Hematopoietic multipotent progenitor cell treated with erythropoietin and hydrocortisone succinate and interleukin-3 and kit ligand, for 8 days (in vitro differentiated cells): ENCODE measurements at places on chromosomes 6 and 20.
A peak's percentile ranks its signal among the peaks of the same experiment; 100 is the strongest.

DNA sequence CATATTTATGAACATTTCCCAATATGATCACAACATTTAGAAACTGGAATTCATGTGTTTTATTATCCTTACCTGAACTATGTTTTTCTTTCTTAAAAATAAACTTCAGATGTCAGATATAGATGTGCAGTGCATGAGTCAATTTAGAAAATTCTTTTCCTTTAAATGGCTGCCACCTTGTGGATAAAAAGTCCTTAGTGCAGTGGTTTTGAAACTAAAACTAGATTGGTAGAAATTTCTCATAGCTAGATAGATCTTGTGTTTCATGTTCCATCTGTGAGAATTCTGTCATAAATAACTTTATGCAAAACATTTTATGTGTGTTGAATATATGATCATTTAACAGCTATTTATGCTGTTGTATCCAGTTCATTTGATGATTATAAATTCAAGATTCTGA is 134.9 kb downstream of the KLHL32 start:
- peak; percentile 41 for DNase-seq

DNA sequence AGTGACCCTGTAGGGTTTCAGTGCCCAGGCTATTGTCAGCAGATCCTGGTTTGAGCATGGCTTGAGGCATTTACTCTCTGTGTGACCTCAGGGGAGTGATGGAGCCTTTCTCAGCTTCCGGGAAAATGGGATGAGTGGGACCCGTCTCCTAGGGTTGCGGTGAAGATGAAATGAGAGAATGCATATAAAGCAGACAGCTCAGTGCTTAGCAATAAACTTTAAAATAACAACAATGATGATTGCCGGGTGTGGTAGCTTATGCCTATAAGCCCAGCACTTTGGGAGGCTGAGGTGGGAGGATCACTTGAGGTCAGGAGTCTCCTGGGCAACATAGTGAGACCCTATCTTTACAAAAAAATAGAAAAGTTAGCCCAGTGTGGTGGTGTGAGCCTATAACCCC is 106.0 kb upstream of the MTHFD1L start:
- no peak for DNase-seq

DNA sequence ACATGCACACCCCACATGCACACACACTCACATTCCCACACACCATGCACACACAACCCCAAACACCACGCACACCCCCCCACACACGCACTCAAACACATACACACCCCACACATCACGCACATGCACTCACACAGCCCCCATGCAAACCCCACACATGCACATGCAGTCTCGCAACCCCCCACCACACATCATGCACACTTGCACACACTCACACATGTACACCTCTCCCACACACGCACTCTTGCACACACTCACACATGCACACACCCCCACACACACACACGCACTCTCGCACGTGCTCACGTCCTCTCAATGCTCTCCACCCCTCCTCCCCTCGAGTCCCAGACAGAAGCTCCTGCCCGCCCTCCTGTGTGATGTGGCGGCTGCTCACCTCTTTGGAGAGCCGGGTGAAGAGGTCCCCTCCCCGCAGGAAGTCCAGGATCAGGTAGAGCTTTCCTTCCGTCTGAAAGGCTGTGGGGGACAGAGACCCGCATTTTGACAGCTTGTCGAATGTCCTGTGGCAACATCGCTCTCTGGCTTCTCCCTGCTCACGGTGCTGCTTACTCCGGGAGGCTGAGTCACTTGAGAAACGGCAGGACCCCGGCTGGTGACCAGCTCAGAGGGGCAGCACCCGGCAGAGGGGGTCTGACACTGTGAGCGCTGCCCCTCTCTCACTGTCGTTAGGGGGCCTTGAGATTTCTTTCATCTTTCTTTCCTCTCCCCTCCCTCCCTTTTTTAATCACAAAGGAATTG is 78.5 kb downstream of the RAMACL start:
- no peak for DNase-seq

- DNase-seq, result no peak
These were observed 315.6 kb upstream of the PTCHD4 start for GRCh38 chr6:48426636-48427035.

DNA sequence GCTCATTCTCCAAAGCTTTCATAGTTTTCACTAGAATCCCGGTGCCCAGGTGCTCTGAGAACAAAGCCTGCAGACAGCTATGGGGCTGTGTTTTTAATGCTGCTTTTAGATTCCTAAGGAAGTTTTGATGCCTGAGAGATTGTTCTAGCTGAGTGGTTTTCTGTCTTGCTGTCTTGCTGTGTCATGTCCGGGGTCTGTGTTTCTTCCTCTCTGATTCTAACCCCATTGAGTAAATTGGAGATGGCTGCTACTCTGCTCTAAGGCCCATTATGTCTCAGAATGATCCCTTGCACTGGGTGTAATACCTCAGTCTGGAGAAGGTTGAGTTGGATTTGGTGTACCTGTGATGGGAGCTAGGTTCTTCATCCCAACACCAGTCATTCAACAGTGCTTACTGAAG is 63.4 kb downstream of the ARID1B start:
- no peak for DNase-seq

- DNase-seq, result peak; percentile 73
These were observed 111.2 kb upstream of the HIVEP1 start for GRCh38 chr6:11900662-11901598.

DNA sequence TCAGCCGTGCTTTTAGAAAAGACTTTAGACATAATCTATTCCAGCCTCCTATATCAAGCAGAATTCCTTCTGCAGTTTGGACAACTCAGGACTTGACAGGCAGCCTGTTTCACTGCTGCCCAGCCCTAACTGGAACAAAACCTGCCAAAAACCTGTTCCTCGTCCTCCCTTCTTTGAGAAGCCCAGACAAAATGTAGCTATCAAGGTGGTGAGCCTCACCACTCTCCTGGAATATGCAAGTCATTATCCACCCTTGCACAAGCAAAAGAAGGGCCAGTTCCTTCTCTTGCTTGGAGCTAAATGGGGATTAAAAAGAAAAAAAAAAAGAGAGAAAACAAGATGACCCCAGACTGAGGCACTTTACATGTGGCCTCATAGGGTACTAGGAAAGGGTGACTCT is 64.2 kb downstream of the TFAP2A start:
- no peak for DNase-seq

GRCh38 chr6:71239694-71240093 is 48.9 kb upstream of the OGFRL1 start:
- DNase-seq, result no peak

DNA sequence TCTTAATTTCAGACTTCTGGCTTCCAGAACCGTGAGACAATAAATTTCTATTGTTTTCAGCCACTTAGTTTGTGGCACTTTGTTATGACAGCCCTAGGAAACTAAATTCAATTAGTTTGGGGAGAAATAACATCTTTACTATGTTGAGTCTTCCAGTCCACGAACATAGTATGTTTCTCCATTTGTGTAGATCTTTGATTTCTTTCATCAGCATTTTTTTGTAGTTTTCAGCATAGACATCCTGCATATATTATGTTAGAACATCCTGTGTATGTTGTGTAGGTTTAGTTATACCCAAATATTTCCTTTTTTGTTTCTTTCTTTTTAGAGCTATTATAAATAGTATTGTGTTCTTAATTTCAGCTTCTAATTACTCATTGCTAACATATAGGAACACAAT is 18.0 kb upstream of the HMGA1 start:
- no peak for DNase-seq

DNA sequence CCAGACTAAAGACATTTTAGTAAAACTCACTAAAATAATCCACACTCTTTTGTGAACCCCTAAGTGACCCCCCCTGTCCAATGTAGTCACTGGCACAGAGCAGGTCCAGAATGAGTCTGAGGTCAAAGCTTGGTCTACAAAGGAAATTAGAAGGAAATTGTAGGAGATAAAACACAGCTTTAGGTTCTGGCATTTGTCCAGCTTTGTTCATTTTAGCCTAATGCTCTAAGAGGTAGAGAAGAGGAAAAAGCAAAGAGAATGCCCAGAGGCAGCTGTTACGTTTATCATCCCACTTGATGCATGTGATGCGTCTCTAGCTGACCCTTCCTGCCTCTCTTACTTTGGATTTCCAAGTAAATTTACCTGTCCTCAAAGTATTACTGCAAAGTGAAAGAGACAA is 62.5 kb downstream of the CNKSR3 start:
- peak; percentile 39 for DNase-seq

DNA sequence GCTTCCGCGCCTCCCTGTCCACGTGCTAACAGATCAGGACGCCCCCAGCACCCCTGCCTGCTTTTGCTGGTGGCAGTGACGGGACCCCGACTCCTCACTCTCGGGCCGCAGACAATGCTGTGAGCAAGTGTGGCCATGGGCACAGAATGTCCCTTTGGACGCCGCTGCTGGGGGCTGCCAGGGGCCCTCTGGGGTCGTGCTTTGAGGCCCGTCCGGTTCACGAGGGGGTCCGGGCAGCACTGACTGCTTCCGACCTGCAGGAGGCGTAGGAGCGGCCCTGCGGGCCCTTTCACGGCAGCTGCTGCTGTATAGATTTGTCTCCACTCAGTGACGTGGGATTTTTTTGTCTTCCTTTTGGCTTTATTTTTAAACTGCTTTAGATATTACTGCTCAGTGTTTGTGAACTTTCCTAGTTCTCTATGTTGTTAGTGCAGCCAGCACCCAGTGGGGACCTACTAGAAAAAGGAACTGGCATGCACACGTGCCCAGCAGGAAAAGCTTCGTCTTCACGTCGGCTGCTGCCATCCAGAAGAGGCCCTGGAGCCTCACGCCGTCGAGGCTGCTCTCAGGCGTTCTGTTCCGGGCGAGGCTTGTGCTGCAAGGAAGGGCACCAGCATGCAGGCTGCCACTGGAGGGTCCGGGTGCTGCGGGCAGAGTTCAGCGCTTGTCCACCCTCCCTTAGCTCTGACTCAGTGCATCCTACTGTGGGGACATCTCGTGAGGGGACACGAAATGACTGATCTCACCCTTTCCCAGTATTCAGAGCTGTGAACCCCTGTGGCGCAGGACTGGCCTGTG is 21.7 kb downstream of the UCKL1 start:
- DNase-seq, result no peak

DNA sequence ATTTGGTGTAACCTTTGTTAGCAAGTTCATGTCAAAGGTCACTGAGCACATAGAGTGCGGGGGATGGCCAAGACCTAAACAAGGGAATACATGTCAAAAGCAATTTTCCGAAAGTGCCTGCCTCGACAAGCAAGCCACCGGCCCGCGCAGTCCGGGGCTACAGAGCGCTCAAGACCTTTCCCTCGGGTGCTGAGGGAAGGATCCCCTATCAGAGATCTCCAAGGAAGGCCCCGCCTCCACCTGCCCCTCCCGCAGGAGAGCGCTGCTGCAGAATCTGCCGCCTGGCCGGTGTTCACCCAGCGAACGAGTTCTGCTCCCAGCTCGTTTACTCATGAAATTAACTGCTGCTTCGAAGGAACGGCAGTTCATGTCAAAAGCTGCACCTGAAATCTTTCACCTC is 252.7 kb downstream of the BMP7 start:
- DNase-seq, result no peak

DNA sequence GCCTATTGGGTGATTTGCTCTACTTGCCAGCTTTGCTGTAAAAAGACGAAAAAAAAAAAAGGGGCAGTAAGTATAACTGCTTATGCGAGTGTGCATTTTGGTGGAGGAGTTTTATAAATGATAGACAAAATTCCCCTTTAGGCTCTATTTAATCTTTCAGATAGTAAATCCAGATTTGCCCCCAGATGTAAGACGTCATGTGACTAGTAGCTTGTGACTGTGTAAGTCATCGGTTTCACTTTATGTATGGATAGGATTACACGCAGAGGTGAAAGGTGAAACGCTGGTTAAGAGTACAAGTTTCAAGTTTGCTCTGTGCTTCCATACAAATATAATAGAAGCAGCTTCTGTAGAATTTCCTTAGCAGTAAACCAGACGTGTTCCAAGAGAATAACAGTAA is 7.9 kb downstream of the RAB32 start:
- DNase-seq, result no peak

- no peak for DNase-seq
These were observed 34.9 kb downstream of the OSTM1 start for GRCh38 chr6:108039681-108040080.

DNA sequence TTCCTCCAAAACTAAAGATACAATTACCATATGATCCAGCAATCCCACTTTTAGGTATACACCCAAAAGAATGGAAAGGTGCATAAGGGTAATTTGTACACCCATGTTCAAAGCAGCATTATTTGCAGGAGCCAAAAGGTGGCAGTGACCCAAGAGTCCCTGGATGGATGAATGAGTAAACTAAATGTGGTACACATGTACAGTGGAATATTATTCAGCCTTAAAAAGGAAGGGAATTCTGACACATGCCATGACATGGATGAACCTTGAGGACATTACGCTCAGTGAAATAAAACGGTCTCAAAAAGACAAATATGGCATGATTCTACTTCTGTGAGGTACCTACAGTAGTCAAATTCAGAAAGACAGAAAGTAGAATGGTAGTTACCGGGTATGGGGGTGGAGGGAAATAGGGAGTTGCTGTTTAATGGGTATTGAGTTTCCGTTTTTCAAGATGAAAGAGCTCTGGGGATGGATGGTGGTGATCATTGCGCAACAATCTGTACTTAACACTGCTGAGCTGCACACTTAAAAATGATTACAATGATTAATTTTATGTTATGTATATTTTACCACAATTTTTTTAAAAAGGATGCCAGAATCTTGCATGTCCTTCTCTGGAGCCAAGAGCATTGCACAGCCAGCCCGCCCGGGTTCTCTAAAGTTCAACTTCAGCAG is 518.9 kb upstream of the JARID2 start:
- no peak for DNase-seq

- no peak for DNase-seq
These were observed 193.3 kb upstream of the PLCB4 start for GRCh38 chr20:8875586-8875985.

GRCh38 chr6:119871520-119871919 is 522.0 kb upstream of the MAN1A1 start:
- DNase-seq, result no peak

- DNase-seq, result no peak
These were observed 129.6 kb upstream of the CST7 start for GRCh38 chr20:24819331-24819965.

- DNase-seq, result no peak
These were observed 344.6 kb upstream of the IMPG1 start for GRCh38 chr6:76416821-76417605.

DNA sequence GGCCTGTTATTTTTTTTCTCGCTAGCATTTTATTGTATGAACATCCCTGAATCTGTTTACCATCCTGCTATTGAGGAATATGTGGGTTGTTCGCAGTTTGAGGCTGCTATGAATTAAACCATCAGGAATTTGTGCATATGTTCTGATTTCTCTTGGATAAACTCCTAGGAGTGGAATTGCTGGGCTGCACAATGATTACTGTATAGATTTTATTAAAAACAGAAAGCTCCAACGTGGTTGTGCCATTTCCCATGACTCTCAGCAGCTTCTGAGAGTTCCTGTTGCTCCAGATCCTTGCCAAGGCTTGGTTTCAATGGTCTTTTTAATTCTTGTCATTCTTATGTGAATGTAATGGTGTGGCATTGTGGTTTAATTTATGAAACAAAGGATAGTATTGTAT is 75.1 kb downstream of the EDN3 start:
- DNase-seq, result no peak
